WTC11 (cell line): ENCODE measurements at places on chromosomes 16 and 17. TPM values are rescaled to one million over a fixed set of nuclear protein-coding genes. Genes with fewer than 3 reads are reported as not detected.

- DNase-seq: no peak
Observed at GRCh38 chr16:21167929-21168602, 9.6 kb downstream of the LDAF1 start.

- no peak for DNase-seq
Observed at GRCh38 chr17:80879723-80880647, 111.7 kb upstream of the CHMP6 start.

GRCh38 chr16:89982318-89982717, 33.8 kb downstream of the DEF8 start:
- DNase-seq: no peak

DNA sequence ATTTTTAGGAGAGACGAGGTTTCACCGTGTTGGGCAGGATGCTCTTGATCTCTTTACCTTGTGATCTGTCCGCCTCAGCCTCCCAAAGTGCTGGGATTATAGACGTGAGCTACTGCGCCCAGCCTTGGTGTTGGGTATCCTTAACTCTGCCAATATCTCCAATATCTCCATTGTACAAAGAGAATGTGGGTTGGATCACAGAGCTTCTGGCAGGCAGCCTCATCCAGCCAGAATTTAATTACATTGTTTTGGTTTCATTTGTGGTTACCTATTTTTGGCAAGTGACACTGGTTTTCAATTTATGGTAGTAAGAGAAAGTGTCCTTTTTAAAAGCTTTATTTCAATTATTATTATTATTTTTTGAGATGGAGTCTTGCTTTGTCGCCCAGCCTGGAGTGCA, 14.0 kb upstream of the RFWD3 start:
- no peak for DNase-seq

CCL13 gene
- not detected in 3 replicates for total RNA-seq
